ENCODE measurements at places on chromosomes 5 and 9.

DNA sequence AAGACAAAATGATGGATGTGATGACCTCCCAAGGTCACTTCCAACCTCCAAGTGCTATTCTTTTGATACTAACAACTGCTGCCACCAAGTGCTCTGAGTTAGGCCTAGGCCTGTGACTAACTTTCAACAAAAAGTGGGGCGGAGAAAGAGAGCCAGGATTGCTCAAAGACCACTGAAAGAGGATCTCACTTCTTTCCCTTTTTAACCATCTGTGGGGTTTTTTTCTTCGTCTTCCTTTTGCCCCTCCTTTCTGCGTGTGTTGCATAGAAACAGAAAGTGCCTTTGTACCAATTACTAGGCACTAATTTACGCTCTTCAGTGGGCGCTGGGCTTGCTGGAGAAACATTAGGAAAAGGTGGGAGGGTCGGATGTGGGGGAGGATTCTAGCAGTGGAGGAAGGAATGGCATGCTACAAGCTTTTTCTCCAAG is 8.0 kb downstream of the KLF9 start:
- DNase-seq = no peak

GRCh38 chr5:125584140-125584520 is 837.7 kb upstream of the ZNF608 start:
- peak; percentile 68 for DNase-seq

DNA sequence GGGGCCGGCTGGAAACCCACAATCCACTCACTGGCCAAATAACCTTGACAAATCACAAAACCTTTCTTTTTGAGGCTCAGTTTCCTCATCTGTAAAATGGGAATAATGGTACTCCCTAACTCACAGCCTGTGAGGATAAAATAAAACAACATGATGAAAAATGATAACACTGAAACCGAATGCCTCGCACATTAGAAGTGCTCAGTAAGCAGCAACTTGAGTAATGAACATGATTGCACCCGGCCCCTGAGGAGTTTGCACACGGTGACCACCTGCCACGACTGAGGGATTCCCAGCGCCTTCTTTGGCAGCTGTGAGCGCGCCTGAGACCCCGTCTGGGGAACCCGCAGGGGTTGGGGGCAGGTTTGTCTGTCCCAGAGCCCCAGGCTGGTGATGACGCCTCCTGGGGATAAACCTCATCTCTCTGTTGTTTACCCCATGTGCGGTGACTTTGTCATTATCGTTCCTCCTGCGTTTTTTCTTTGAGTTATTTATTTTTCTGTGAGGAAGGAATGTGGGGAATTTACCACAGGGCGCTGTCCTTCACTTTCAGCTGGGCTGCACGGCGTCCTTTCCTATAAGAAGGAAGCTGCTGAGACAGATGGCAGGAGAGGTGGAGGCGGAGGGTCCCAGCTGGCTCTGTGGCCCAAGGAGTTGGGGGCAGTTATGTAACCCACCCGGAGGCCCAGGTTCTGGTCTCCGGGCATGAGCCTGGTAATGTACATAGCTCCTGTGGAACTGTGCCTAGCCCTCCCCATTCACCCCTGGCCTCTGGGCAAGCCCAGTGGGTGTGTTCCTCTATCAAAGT is 3.0 kb upstream of the SYNPO start:
- no peak for DNase-seq

DNA sequence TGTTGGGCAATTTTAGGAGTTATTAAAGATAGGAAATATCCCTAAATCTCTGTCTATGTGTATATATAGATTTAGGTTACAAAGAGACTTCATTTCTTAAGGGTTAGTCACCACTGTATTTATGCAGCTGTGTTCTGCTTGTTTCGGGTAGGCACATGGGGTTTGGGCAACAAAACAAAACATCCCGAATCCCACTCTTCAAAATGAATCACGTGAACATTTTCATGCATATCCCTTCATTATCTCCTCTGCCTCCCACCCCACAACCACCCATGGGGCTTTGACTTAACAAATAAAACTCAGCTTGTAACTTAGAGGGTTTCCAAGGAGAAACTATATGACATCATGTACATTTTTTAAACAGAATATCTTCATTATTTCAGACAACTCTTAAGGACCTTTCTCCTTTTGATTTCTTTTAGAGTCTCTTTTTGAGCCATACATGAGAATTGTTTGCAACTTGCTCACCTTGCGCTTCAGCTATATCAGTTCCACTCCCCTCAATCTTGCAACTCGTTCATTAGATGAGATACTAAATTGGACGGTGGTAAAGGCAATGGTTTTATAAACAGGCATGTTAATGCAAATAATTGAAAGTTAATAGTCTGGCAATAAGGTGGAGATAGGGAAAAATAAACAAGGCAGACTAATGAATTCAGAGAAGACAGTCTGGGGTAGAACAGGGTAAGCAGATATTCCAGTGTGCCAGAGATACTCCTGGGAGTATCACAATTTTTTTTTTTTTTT is 136.7 kb downstream of the CD180 start:
- DNase-seq = no peak

GRCh38 chr9:121284733-121285451 is 16.9 kb downstream of the GSN start:
- DNase-seq = no peak

DNA sequence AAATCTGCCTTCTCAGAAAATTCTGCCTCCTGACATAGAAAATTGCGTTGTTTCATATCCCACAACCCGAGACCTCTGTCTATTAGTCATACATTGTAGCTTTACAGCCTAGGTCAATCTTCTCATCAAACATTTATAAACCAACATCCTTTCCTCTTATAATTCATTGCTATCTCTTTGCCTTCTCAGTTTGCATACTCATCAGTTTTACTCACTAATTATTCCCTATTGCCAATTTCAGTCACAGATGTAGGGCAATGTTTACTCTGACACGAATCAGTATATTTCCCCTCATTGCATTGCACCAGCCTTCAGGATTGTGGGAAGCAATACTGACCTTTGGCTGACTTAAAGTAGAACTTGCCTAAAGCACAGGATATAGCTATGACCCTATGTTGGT is 247.2 kb downstream of the CEMIP2 start:
- DNase-seq = no peak

- no peak for DNase-seq
These were observed 132.0 kb downstream of the FAM174A start for GRCh38 chr5:100667161-100667630.

DNA sequence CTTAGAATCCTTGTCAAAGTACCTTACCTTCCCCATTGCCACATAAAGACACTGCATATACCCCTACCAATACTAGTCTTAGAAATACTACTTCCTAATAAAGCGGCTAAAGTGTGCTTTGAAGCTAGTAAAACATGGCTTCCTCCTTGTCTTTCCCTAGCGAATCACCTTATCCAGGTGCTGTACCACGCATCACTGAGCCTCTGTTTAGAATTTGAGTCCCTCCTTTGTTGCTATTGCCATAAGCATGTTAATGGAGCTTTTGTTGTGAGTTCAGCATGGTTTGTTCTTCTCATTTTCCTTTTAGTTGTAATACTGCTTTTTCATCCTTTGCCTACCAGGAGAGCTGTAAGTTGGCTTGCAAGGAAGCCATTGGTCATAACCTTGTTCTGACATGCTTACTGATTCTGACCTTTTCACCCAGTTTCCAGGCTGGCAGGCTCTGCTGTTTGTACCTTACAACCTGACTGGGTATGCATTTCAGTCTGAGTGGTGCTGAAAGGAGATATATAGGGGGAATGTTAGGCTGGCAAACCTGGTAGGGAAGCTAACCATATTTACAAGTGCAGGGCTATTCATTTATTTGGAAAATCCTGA is 49.8 kb downstream of the LMNB1 start:
- DNase-seq = no peak

DNA sequence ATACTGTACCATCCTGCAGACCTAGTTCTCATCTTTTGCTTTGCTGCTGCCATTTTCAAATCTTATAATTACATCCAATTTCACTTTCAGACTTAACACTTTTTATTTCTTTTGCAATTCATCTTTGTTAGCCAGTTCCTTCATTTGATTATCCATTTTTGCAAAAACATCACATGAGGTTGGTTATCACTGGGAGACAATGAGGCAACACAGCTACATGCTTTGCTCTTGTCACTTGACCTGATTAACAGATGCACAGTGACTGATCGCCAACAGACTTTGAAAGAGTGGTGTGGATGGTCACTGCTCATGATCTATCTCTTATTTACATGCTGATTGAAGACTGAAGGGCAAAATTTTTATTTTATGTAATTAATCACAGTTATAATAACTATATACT is 17.0 kb upstream of the RNF20 start:
- no peak for DNase-seq

DNA sequence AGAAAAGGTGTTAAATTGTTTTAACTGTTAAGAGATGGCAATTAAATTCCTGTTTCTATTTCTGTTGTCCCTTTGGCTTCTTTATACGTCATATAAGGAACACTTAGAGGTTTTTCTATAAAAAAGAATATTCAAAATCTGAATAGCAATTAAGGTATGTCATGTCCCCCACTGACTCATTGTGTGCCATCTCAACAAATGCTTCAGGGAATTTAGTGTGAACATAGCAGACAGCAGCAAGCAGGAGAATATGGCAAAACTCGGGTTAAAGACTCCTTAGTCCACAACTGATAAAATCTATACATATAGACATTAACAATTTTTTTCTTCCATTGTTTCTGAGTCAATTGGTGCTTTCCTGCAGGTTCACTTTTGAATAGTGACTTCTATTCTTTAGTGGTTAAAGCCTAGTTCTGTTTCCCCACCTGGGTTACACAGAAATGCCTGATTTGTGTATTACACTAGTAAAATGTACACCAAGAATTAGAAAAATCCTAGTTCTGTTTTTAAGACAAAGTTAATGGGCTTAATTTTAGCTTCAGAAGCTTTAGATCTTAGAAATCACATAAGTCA is 17.9 kb upstream of the RPS23 start:
- DNase-seq = no peak

GRCh38 chr5:61887271-61887670 is 418.7 kb upstream of the KIF2A start:
- DNase-seq = no peak

DNA sequence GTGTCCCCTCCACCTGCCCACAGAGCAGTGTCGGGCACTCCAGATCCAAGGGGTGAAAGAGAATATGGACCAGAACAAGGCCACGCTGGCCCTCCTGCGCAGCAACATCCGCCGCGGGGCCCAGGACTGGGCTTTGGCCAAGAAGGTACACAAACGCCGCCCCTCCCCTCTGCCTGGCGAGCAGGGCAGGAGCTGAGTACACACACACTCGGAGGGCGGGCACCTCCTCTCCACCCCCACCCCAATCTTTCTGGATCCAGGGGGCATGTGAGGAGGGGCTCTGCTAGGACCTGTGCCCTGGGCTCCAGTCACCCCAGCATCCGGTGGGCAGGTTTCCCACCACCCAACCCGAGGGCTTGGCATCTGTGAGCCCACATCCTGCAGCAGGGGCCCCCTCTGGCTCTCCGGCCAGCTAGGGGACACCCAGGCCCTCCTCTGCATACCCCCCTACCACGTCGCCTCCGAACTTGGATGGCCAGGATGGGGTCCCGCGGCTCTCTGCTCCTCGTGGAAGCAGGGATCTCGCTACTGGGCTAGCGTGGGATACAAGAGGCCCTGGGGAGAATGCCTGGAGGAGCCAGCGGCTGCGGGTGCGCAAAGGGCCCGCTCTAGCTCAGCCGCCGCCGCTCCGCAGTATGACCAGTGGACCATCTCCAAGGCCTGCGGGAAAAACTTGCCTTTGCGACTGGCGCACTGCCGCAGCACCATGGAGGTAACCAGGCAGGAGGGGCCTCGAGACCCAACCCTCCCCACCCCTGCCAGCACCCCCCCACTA is 3.1 kb downstream of the CCDC183 start:
- no peak for DNase-seq

GRCh38 chr5:141657937-141658545 is 6.8 kb upstream of the FCHSD1 start:
- no peak for DNase-seq

DNA sequence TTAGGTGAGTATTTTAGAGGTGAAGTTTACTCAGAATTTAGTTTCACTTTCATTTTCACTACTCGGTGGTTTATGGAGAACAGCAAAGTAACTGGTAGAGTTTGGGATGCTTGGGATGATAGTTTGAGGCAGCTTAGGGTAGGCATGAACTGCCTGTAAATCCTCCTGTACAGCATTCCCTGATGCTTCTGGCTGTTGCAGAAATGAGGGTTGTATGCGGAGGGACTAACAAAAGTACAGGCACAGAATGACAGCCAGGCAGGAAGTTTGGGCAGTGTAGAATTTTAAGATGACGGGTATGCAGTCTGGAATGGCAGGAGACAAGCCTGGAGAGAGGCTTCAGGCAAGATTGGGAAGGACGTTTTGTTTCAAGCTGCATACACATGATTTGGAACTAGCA is 48.0 kb upstream of the FAM120AOS start:
- no peak for DNase-seq

GRCh38 chr5:172280929-172281328 is 2.6 kb downstream of the UBTD2 start:
- DNase-seq = no peak

GRCh38 chr9:95286151-95286550 is 31.4 kb downstream of the FANCC start:
- peak; percentile 6 for DNase-seq

DNA sequence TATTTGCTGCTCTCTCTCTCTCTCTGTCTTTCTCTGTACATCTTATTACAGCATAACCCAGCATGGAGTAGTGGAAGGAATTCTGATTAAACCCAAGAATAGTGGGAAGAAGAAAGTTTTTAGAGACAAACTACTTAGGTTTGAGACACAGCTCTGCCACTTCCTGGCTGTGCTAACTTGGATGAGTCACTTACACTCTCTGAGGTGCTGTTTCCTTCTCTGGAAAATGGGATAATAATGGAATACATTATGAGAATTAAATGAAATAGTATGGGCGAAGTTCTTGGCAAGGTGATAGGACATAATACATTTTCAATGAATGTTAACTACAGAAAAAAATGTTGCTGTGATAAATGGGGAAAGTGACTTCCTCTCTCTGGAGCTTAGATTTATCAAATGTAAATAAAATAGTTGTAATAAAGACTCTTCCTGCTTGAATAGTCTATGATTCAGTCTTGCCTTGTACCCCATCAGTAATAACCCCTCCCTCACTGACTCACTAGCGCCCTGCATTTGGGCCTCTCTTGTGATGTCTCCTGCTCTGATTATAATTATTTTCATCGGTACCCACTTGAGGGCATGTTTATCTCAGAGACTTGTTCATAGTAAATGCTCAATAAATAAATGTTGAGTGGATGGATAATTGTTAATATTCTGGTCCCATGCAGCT is 27.6 kb downstream of the KIF4B start:
- DNase-seq = no peak

GRCh38 chr5:2904956-2905355 is 153.5 kb upstream of the IRX2 start:
- no peak for DNase-seq

- no peak for DNase-seq
These were observed 126.7 kb upstream of the GRHPR start for GRCh38 chr9:37295796-37296195.

DNA sequence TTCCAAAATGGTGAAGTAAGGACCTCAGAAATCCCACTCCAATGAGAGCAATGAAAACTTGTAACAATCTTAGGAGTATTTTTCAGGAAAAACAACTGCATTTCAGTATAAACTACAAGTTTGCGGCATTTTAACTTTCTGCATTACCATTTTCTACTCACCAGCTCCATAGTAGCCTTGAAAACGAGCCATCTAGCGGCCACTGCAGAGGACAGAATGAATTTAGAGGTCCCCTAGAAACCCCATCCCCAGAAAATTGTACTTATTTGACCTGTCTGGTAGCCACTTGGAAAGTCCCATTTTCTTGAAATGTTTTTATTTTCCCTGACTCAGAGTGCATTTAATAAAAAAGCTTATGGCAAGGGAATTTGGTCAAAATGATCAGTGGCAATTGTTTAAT is 205.4 kb upstream of the ITGA1 start:
- DNase-seq = no peak

All from hindlimb muscle (tissue), 1 donor.